ENCODE measurements at places on chromosomes 7 and 10. TPM values are rescaled to one million over a fixed set of nuclear protein-coding genes. Genes with fewer than 3 reads are reported as not detected.

- no peak for DNase-seq
Observed at GRCh38 chr10:878895-879294, 52.6 kb downstream of the LARP4B start.

- DNase-seq, result no peak
Observed at GRCh38 chr7:66237906-66238772, 33.0 kb downstream of the TPST1 start.

GRCh38 chr7:83394776-83395175 is 232.1 kb upstream of the PCLO start:
- no peak for DNase-seq

TMEM213 gene
- total RNA-seq, result 0.12 TPM

DNA sequence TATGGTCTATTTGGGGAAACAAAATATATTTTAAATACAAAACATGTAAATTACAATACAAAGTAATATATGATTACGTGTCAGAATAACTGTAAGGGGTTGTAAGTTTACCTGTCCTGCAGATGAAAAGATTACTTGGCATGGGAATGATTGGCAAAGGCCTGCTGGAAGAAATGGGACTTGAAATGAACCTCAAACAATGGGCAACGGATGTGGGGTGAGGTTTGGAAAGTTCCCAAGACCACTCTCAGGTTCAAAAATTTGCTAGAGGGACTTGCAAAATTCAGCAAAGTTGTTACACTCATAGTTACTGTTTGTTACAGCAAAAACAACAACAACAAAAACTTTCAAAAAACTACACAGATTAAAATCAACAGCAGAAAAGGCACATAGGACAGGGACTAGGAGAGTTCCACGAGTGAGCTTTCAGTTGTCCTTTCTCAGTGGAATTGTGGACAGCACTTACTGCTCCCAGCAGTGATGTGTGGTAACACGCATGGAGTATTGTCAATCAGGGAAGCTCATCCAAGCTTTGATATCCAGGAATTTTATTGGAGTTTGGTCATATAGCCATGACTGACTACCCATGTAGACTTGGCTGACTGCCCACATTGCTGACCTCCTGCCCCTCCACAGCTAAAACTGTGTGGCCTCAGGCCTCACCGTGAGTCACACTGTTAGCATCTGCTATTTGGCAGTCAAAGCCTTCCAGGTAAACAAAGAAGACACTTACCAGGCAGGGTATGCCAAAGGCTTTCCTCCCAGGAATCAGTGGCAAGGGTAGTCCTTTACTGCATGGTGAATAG is 43.8 kb downstream of the EXOC6 start:
- peak; percentile 88 for DNase-seq

GRCh38 chr10:86857128-86857721 is 100.2 kb downstream of the MMRN2 start:
- no peak for DNase-seq

ZWINT gene
- 5.8 TPM for total RNA-seq

DNA sequence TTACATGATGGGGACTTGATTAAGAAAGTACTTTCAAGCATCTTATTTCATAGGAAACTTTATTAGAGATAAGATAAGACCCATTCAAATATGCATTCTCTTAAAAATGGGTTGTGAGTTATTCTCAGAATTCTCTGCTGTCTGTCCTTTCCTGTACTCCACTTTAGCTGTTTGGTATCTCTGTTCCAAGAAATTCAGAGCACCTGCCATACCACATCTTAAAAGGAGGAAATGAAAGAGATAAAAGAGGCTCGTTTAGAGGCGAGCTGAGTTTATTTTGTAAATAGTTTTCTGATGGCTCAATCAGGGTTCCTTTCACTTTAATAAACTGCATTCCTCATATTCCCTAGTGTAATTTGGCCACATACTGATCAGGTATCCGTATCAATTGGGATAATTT is 87.2 kb downstream of the MDFIC start:
- DNase-seq, result no peak

- no peak for DNase-seq
Observed at GRCh38 chr7:118758582-118758981, 534.1 kb downstream of the ANKRD7 start.

ZNF467 gene
- 31.1 TPM for total RNA-seq

GRCh38 chr7:137975768-137976167 is 26.1 kb downstream of the CREB3L2 start:
- no peak for DNase-seq

DNA sequence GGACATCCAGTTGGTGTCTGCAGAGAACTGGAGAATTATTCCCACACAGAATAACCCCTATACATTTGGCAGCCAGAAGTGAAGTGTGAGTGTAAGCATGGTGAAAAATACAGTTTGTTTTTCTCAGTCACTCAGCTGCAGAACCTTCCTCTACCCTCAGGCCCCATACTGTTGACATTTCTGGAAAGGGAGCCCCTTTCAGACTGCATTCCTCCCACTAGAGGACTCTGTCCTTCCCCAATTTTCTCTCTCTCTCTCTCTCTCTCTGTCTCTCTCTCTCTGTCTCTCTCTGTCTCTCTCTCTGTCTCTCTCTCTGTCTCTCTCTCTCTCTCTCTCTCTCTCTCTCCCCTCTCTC is 86.8 kb upstream of the STEAP1B start:
- DNase-seq, result no peak

GRCh38 chr7:70372768-70373515 is 759.0 kb upstream of the GALNT17 start:
- no peak for DNase-seq

DNA sequence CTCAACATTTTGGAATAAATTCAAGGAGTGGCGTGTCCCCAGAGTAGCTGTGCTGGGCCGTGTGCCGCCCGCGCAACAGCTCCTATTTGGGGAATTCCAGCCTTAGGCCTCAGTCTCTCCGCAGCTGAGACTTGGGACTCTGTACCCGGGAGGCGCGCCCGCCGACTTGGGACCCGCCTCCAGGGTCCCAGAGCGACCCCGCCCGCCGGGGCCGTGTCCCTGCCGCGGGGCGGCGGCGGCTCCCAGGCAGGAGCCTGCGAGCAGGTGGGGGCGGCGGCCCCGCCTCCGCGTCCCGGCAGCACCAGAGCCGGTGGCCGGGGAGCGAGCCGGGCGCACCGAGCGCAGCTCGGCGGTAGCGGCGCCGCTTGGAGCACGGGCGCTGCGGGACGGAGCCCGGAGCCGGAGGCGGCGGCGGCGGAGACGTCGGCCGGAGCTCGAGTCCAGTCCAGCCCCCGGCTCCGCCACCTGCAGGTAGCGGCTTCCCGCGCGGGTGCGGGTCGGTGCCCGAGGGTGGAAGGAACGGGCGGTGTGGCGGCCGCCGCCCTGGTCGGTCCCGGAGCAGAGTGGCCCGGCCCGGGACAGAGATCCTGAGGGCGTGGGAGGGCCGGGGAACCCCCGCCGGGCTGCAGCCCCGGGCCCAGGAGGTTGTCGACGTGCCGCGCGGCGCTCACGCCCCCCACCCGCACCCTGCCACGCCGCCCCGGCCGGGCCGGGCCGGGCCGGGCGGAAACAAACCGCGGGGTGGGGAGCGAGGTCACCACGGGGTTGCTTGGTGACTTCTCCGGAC is at the start of gene WIPF3:
Gene WIPF3 (plus strand): TSS at position 301 of the 787 bp plus-strand sequence. CDS start 28,217 bp downstream, outside the sequence.
- no peak for DNase-seq

GRCh38 chr10:124116771-124117510 is 23.5 kb upstream of the CHST15 start:
- DNase-seq, result no peak

NEURL1 gene
- total RNA-seq, result 4.9 TPM

GRCh38 chr7:15678653-15679052 is 7.8 kb downstream of the MEOX2 start:
- no peak for DNase-seq

- no peak for DNase-seq
Observed at GRCh38 chr7:55405856-55406541, 40.9 kb downstream of the LANCL2 start.

- no peak for DNase-seq
Observed at GRCh38 chr7:40243076-40243475, 108.3 kb downstream of the SUGCT start.

TMEM270 gene
- total RNA-seq, result not detected

CPN1 gene
- total RNA-seq, result not detected

DNA sequence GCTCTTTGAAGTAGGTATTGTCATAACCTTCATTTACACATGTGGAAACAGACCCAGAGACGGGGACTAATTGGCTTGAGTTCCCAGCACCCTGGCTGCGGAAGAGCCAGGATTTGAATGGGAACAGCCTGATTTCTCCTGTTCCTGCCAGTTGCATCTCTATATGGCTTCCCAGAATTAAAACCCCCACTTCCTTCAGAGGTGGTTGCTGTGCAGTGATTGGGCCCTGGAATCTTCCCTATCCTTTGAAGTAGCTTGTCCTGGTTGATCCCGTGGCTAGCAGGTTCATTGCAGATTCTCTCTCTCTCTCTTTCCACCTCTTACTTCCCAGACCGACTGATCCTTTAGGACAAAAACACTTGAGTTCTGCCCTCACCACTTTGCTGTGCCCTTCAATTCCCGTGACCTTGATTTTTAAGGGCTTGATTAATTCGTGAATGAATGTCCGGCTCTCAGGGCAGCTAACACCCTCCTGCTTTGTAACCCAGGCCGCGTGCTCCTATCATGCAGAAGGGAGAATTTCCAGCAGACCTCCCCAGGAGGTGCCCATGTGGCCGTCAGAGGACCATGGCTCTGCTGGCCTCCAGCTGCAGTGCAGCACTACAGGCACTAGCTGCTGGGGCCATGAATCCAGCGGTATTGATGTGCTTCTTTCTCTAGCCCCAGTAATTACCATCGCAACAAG is 120.6 kb upstream of the AGK start:
- DNase-seq, result no peak

DNA sequence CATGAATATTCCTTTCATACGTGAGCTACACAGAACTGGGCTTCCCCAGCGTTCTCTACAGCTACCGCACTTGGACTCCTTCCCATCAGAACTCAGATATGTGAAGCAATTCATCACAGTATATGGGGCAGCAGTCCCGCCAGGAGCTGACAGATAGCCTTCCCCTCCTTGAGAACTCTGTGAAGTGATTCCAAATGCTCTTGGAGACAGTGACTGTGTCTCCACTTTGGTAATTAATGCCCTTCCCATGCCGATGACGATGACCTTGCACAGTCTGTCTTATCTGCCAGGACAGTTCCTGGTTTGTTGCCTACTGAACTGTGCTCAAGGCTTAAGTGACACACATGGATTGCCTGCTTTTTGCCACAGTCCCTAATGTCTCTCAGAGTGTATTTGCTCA is 75.0 kb upstream of the AFAP1L2 start:
- DNase-seq, result peak; percentile 14

CRYGN gene
- total RNA-seq, result 0.43 TPM

DNA sequence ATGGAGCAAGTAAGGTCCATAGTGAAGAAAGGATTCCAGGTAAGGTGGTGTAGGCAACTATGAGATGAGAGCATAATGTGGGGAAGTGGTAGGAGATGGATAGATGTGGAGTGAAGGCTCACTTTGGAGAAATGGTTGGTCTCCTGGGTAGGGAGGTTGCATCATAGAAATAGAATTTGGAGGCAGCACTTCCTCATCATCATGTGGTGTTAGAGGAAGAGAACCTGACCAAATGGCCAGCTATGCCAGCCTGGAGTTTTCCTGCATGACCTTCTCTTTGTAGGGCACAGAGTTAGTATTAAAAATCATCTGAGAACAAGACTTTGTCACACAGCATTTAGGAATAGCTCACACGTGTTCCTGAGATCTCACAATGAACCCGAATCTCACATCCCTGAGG is 126.7 kb upstream of the CXCL12 start:
- DNase-seq, result no peak

GRCh38 chr7:70044064-70044463 is 445.8 kb downstream of the AUTS2 start:
- no peak for DNase-seq

DNA sequence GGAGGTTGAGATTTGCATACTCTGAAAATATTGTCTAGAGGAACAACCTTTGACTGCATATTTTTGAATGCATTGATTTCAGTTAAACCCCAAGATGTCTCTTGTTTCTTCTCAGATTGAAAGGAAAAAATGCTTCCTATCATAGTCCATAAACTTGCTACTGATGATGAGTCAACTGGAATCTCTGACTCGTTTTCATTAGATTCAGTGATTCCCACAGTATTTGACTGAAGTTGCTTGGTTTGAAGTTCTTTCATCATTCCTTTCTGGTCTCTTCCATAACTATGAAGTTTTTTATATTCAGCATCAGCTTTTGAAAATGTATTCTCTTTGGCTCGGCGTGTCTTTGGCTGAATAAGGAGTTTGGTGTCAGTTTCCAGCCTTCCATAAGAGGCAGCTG is 10.7 kb downstream of the PEX1 start:
- DNase-seq, result no peak

- DNase-seq, result no peak
Observed at GRCh38 chr7:28176174-28176573, 4.4 kb downstream of the JAZF1 start.

DNA sequence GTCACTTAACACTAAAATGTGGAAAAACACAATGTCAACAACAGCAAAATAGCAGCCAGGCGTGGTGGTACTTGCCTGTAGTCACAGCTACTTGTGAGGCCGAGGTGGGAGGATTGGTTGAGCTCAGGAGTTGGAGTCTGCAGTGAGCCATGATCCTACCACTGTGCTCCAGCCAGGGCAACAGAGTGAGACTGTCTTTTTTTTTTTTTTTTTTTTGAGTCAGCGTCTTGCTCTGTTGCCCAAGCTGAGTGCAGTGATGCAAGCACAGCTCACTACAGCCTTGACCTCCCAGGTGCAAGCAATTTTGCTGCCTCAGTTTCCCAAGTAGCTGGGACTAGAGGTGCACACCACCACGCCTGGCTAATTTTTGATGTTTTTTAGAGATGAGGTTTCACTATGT is 6.1 kb downstream of the KCTD7 start:
- DNase-seq, result no peak

DNA sequence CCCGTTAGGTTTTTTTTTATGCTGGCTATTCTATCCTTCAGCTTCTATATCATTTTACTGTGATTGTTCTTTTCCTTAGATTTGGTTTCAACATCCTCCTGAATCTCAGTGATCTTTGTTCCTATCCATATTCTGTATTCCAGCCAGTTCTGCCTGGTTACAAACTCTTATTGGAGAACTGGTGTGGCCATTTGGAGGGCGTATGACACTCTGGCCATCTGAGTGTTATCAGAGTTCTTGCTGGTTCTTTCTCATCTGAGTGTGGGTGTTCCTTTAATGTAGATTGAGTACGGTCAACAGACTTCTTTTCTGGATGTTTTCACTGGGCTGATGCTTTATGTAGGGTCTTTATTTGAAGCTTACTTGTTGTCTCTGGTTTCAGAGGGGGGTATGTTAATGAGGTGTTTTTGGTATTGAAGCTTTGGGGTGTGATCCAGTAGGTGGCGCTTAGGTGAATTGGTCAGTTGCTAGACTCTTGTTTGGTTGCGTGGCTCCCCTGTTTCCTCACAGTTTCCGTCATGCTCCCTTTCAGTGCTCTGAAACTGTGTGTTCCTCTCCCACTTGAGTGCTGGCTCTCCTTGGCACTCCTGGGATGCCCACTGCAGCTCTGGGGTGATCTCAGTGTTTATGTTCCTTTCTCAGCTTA is 80.7 kb downstream of the FANK1 start:
- no peak for DNase-seq

- DNase-seq, result no peak
Observed at GRCh38 chr7:8251195-8251594, 10.8 kb downstream of the ICA1 start.

CCDC136 gene
- 25.3 TPM for total RNA-seq

ZP3 gene
- 5.6 TPM for total RNA-seq

RBP3 gene
- not detected for total RNA-seq

- no peak for DNase-seq
Observed at GRCh38 chr7:135599471-135599870, 41.8 kb downstream of the NUP205 start.

CYP17A1 gene
- 7.3 TPM for total RNA-seq

Measured in mucosa of gallbladder (tissue), 1 donor.